ENCODE measurements at places on chromosomes 3 and 15.

GRCh38 chr3:121436074-121436473 is 109.7 kb downstream of the POLQ start:
- DNase-seq: no peak

DNA sequence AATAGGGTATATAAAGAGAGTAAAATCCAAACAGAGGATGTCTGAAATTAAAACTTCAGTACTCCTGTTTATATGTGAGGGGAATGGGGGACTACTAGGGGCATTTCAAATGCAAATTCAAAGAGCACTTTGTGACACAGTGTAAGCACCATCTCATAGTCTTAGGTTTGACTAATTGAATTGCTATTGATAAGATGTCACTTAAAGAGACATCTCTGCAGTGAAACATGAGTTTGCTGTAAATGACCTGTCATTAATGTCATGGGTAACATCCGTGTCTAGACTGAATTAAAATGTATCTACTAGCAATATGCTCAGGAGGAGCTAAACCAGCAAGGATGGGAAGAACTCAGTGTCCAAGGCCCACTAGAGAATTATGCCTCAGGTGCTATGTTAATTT is 41.0 kb downstream of the ROBO1 start:
- DNase-seq: no peak

- DNase-seq: no peak
Observed at GRCh38 chr3:19215427-19215826, 67.1 kb downstream of the KCNH8 start.

- DNase-seq: no peak
Observed at GRCh38 chr15:74262625-74263024, 26.5 kb downstream of the CCDC33 start.
